NB4 (cell line): ENCODE measurements at places on chromosomes 5 and 9.

- DNase-seq, result no peak
Measured at GRCh38 chr5:150114102-150114641, 27.8 kb upstream of the CSF1R start.

- peak; percentile 98 for DNase-seq
Measured at GRCh38 chr5:142798099-142798770, 28.1 kb downstream of the ARHGAP26 start.

GRCh38 chr5:75435096-75435495 is 76.3 kb downstream of the CERT1 start:
- no peak for DNase-seq

DNA sequence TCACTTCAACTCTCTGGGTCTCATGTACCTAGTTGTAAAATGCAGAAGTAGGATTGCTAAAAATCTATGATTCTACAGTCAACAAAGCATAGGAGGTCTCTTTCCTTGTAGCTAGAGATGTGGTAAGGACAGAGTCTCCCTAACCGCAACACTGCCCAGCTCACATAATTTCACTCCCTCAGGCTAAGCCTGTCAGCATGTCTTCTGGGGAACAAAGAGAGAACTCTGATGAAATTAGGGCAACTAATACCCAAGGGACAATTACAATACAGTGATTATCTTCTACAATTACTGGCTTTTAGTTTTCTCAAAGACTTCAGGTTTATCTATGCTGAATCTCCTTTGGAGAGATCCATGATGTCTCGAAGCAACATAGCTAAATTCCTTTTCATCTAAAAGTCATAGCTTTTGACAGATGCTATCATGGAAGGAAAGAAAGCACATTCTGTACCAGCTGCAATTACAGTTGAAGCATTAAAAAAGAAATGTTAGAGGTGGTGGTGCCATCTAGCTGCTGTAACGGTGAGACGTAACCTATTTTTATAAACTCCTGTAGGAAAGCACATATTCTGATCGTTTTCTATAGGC is 141.1 kb upstream of the TARS1 start:
- peak; percentile 59 for DNase-seq

DNA sequence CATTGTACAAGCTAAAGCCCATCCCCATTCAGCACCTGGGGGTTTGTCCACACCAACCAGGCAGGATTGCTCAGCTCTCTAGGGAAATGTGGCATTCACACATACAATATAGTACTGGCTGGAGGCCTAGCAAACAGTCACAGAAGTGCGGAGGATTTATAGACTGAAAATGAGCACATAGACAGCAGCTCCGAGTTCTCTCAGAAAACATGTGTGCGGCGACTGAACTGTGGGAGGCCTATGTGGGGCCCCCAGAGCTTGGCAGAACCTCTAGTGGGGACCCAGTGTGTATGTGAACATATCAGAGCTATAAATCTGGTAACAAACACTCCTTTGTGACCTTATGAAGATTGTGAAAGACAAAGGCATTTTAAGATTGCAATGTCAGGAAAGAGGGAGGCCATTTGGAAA is 431.1 kb downstream of the DTWD2 start:
- no peak for DNase-seq

DNA sequence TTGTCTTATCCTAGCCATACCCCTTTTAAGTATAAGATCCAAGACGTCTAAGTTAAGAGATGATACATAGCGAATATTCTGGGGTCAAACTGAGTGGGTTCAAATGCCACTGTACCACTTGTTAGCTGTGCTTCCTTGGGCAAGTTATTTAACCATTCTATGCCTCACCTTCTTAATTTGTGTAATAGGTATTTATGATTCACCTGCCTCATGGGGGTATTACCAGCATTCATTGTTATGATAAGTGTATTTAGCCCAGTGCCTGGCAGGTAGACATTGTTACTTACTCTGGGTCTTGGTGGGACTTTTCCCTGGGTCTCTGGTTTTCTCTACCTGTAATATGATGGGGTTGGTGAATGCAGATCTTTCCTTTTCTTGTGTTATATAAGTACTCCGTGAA is 3.8 kb downstream of the LARP1 start:
- DNase-seq, result no peak

- peak; percentile 69 for DNase-seq
Measured at GRCh38 chr9:93958121-93958818, 3.1 kb upstream of the BARX1 start.

- DNase-seq, result no peak
Measured at GRCh38 chr5:6827526-6828219, 114.4 kb downstream of the TENT4A start.

- DNase-seq, result no peak
Measured at GRCh38 chr9:4137234-4137633, 162.6 kb downstream of the GLIS3 start.

DNA sequence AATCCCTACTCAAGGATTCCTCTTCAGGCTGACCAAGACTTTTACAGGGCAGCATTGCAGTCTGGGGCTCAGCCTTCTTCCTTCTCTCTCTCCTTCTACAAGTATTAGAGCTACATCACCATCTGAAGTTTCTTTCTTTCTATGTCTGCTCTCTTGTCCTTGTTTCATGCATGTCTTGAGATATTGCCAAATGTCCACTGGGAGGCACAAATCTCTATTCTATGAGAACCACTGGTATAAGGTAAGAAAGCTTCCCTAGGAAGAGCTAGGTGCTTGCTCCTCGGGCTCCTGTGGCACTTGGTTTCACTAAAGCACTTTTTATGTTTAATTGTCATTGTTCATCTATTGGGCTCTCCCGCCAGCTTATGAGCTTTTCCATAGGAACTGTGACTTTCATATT is 289.2 kb upstream of the PCSK5 start:
- no peak for DNase-seq

- no peak for DNase-seq
Measured at GRCh38 chr5:159825551-159826051, 90.7 kb upstream of the ADRA1B start.

DNA sequence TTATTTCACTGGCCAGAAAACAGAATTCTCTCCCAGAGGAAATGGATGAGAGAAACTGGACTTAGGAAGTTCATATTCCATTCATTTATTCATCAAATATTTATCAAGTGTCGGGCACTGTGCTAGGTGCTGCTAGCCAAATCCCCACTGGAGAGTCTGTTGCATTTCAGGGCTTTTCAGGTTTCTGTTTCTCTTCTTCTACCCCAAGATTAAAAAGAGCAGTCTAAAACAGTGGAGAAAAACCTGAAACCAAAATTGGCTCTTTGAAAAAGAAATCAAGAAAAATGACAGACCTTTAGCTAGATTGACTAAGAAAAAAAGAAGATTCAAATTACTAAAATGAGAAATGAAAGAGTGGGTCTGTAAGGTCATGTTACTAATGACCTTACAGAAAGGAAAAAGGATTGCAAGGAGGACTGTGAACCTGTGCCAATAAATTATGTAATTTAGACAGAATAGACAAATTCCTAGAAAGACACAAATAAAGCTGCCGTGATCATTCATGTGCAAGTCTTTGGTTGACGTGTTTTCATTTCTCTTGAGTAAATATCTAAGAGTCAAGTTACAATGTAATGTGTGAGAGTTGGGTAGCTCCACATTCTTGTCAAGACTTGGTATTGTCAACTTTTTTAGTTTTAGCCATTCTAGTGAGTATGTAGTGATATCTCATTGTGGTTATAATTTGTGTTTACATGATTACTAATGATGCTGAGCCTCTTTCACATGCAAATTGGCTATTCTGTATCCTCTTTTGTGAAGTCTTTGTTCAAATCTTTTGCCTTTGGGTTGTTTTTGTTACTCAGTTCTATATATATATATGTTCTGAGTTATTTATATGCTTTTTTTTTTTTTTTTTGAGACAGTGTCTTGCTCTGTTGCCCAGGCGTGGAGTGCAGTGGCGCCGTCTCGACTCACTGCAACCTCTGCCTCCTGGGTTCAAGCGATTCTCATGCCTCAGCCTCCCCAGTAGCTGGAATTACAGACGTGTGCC is 23.7 kb downstream of the SNX30 start:
- no peak for DNase-seq

GRCh38 chr5:96699186-96699820 is 37.1 kb downstream of the CAST start:
- no peak for DNase-seq

DNA sequence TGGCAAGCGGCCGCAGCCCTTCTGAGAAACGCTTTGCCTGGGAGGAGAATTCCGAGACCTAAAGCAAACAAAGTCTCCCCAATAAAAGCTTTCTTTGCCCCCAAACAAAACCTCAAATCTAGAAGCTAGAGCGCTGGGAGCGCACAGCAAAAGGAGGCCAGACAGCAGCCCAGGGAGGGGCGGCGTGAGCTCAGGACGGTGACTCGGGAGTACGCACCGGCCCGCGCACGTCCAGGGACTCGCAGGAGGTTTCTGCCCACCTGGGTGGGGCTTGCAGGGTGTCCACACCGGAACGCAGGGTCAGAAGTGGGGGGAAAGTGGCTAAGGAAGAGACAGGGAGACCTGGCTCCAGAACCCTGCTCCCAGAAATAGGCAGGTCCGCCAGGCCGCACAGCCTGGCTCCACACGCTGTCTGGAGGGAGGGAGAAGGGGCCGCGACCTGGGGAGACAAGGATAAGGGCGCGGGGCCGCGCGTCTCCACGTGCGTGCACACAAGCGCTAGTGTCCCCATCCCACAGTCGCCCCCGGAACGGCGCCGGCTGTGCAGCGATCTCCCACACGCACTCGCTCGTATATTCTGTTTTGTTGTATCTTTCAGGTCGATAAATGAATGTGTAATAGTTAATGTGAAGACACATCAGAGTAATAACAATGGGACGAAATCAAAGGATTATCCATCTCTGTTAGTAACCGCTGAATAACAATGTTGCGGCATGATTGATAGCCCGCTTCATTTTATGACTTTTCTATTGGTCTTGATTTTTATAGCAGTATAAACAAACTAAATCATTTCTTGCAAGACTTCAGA is 2.3 kb upstream of the OTP start:
- DNase-seq, result no peak

DNA sequence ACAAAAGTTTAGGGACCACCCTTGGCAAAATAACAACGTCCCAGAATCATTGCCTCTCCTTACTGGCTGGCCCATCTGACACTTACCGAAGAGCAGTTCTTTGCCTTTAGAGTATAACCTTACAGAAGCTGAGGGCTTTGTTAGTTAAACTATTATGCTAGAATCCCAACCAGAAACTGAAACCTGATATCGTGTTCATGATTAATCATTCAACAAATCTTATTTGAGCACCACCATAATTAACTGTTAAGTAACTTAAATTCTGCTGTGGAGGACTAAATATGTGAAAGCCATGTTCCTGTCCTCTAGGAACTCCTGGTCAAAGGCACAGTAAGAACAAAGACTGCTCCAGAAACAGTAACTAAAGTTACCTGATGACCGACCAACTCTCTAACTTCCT is 104.9 kb downstream of the ARL15 start:
- DNase-seq, result no peak

DNA sequence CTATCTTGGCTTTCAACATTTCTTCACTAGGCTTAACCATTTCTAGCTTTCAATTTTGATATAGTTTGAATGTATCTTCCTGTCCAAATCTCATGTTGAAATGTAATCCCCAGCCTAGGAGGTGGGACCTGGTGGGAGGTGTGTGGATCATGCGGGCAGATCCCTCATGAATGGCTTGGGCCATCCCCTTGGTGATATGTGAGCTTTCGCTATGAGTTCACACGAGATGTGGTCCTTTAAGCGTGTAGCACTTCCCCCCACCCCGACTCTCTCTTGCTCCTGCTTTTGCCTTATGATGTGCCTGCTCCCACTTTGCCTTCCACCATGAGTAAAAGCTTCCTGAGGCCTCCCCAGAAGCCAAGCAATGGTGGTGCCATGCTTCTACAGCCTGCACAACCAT is 40.6 kb downstream of the PHAX start:
- no peak for DNase-seq

- no peak for DNase-seq
Measured at GRCh38 chr5:36170832-36171424, 19.0 kb downstream of the SKP2 start.

GRCh38 chr9:131020388-131020787 is 11.4 kb downstream of the LAMC3 start:
- no peak for DNase-seq

DNA sequence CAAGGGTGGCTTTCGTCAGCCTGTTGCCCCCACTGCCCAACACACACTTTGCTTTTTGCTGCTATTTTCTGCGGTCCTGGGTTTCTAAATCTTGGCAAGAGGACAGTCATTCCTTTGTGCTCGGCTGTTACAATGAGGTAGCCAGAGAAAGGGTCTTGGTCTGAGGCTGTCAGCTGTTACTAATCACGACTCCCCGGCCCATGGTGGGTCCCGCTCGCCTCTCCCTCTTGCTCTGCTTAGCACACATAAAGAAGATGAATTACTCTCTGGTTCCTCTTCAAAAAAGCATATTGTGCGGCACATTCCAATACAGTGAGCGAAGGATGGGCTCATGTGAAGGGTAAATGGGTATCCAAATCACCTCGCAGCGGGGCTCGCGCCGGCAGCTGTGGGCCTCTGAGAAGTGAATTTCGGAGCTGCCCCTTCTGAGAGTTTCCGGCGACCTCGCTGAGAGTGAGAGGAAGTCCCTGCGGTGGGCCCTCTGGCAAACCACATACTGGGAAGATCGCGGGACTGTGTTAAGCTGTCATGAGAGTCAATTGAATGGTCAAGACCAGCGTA is 56.0 kb downstream of the SLC1A3 start:
- no peak for DNase-seq

GRCh38 chr9:5557606-5558587 is 47.6 kb downstream of the PDCD1LG2 start:
- DNase-seq, result peak; percentile 83

- no peak for DNase-seq
Measured at GRCh38 chr5:60710362-60710761, 10.4 kb upstream of the DEPDC1B start.

- DNase-seq, result peak; percentile 50
Measured at GRCh38 chr9:87324613-87325194, 173.0 kb upstream of the DAPK1 start.

- DNase-seq, result no peak
Measured at GRCh38 chr5:98004463-98004862, 769.0 kb upstream of the RGMB start.

DNA sequence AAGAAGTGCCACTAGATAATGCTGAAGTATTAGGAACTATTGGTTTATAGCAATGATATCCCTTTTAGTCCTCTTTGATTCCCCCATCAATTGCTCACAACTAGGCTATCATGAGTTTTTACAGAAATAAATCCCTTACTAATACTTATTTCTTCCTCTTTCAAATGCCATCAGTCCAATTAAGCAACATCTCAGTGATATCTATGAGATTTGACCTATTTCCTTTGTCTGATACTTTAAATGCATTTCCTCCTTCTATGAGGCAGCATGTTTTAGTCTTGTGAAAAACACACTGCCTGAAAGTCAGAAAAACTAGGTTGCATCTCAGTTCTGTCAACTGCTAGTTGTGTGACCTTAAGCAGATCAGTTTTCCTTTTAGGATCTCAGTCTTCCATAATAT is 101.6 kb downstream of the FBXW11 start:
- DNase-seq, result no peak
